ENCODE measurements at places on chromosomes 1 and 21.

DNA sequence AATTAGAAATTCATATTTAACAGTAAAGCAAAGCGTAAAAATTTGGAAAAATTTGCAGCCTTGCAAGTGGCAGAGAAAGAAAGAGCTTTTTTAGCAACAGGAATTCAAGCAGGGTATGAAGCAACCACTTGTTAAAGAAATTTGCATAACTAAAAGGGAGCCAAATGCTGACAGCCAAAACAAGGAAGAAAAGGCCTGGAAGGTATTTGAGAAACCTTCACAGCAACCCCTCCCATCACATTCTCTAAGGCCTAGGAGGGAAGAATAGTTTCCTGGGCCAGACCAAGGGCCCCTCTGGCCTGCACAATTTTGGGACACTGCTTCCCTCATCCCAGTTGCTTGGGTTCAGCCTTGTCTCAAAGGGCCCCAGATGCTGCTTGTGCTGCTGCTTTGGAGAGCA, 672.4 kb upstream of the TMPRSS15 start:
- no peak for DNase-seq

GRCh38 chr21:26445440-26445839, 127.6 kb downstream of the CYYR1 start:
- no peak for DNase-seq

GRCh38 chr1:61453111-61453961, 271.6 kb downstream of the TM2D1 start:
- DNase-seq: peak; percentile 55

- no peak for DNase-seq
Measured at GRCh38 chr1:57296726-57297250, 127.1 kb downstream of the DAB1 start.

- DNase-seq: no peak
Measured at GRCh38 chr1:111920221-111921024, 69.0 kb downstream of the KCND3 start.

DNA sequence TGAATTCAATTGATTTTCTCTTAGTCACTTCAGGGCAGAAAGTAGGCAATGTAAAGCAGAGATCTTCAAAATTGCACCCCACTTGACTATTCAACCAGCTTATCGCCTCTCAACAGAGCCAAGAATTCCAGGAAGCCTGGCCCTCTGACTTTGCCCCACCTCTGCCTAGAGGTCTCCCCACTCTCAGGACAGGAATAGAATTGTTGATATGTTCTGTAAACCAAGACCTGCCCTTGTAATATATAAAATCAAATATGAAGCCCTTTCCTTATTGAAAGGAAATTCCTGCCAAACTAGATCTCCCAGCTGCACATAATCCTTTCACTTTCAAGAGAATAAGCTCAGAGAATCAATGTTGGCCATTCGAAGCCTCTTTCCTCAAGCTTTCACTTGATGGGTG, 116.1 kb upstream of the DPT start:
- no peak for DNase-seq

GRCh38 chr1:156658945-156659574, 17.1 kb downstream of the BCAN start:
- DNase-seq: no peak

DNA sequence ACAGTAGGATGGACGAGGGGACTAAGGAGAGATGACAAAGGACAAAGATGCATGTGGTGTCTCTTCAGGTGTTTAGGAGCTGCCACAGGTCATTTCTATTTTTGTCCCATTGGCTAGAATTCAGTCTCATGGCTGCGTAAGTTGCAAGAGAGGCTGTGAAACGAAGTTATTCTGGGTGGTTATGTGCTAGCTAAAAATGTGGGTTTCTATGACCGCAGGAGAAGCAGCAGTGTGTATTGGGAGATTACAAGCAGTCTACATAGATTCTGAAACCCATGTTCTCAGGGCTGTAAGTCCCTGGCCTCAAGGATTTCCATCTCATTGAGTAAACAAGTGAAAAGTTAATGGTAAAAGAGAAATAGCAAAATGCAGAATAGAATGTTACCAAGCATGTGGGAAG, 110.7 kb downstream of the SPATA46 start:
- DNase-seq: no peak

DNA sequence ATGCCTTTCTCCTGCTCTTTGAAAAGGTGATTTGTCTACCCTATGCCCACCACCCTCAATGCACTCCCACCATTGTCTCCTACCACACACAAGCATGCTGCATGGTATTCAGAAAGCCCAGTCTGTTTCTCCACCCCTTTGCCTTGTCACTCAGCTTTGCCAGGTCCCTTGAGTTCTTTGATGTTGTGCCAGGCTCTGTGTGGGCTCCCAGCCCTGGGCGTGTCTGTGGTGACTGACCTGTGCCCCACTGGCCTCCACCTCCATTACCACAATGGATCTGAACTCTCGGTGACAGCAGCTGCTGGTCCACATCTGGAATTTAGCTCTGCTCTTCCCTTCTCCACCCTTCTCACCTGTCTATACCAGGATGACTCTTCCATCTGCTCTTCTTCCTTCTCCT, 34.9 kb downstream of the ATP2B4 start:
- no peak for DNase-seq

- DNase-seq: no peak
Measured at GRCh38 chr1:231160895-231161666, 777 bp upstream of the TRIM67 start.
